ENCODE measurements at places on chromosomes 6 and 20.

- no peak for DNase-seq
These were observed 97.5 kb downstream of the DLL1 start for GRCh38 chr6:170193326-170193821.

DNA sequence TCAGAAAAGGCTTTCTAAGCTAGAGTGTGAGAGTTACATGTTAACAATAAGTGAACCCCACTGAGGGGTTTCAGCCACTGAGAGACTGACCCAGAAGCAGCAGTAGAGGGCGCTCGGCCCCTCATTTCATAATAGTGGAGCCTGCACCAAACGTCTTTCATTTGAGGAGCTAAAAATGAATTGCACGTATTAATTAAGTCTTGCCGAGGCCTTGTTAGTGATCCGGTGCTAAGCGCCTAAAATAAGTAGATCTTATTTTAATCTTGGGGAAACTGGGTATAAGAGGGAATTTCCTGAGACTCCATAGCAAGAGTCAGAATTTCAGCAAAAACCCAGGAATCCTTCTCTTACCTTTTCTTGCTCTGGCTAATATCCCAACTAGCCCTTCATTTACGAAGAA is 209.7 kb downstream of the FARS2 start:
- no peak for DNase-seq

GRCh38 chr6:13496513-13497190 is 9.3 kb upstream of the GFOD1 start:
- DNase-seq, result no peak

GRCh38 chr6:1382883-1383728 is 6.3 kb upstream of the FOXF2 start:
- no peak for DNase-seq

DNA sequence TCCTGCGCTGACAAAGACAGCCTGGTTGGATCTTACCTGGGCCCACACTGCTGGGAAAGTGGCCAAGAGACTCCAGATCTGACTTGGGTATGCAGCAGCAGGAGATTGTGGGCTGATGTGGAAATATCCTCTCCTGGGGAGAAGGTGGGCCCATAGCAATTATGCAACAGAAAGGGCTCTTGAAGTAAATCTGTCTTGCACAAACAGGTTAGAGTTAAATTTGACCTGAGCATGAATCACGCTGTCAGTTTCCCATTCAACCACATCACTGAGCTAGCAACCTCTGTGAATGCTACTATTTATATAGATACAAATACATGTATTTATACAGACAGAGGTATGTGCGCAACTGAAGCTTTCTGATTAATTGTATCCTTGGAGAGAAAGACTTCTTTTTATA is 28.3 kb upstream of the PDYN start:
- DNase-seq, result no peak

DNA sequence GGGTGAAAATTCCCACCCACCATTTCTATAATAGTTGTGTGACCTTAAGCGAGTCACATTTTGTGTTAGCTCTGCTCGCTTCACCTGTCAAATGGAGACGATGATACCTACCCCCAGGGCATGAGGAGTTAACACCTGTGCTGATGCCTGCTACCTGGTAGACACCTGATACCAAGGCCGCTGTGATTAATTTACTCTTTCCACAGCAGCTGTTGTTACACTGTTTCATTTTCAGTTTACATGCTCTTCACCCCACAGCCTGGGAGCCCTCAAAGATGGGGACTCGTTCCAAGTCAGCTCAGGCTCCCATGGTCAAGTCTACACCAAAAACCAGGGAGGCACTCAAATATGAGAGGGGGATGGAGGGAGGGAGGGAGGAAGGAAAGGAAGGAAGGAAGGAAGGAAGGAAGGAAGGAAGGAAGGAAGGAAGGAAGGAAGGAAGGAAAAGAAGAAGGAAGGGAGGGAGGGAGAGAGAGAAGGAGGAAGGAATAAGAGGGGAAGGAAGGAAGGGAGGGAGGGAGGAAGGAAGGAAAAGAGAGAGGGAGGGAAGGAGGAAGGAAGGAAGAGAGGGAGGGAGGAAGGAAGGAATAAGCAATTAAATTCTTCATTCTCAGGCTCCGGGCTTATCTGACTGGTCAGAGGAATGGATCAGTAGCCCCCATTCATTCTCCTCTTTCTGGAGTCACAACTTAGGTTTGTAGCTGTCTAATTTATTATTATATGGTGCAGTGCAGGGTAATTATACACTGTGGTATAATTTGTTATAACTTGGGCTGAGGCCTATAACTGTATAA is 40.9 kb downstream of the PDYN start:
- DNase-seq, result no peak

DNA sequence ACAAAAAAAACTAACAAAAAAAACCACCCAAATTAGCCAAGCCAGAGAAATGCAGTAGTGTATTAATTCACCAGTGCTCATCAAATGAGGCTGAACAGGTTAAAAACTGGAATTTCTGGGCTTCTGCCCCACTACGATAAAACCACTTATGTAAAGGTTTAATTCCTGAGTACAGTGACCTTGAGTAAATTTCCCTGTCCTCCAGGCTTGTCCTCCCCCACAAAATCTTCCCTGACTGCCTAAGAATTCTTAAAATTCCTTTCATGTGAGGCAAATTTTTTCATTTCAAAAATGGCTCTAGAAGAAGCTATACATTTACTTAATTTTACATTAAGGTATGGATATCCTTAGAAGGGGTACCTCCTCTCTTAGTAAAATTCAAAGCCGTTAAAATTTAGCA is 80.1 kb upstream of the ID4 start:
- no peak for DNase-seq

- DNase-seq, result no peak
These were observed 55.4 kb upstream of the TBXT start for GRCh38 chr6:166223079-166223478.

GRCh38 chr20:38034108-38034649 is 633 bp downstream of the RPRD1B start:
- DNase-seq, result no peak

- no peak for DNase-seq
These were observed 39.0 kb downstream of the BCKDHB start for GRCh38 chr6:80145509-80145908.

GRCh38 chr20:22696759-22697158 is 112.4 kb upstream of the FOXA2 start:
- DNase-seq, result no peak

GRCh38 chr20:40714109-40714508 is 25.1 kb upstream of the MAFB start:
- DNase-seq, result no peak

DNA sequence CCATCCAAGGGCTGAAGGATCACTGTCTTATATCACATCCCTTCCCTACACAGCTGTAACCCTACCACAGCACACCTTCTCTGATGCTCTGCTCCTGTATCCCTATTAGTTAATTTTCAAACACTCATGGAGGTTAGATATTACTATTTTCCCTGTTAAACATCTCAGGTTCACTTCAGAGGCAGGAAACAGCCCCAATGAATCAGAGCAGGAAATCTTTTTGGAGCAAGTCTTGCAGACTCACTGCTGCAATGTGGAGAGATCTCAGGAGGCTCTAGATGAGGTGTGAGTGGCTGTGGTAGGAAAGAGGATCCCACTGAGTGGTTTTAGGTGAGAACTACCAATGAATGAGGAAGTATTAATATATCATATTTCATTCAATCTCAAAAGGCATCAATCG is 19.7 kb upstream of the HTR1B start:
- no peak for DNase-seq

DNA sequence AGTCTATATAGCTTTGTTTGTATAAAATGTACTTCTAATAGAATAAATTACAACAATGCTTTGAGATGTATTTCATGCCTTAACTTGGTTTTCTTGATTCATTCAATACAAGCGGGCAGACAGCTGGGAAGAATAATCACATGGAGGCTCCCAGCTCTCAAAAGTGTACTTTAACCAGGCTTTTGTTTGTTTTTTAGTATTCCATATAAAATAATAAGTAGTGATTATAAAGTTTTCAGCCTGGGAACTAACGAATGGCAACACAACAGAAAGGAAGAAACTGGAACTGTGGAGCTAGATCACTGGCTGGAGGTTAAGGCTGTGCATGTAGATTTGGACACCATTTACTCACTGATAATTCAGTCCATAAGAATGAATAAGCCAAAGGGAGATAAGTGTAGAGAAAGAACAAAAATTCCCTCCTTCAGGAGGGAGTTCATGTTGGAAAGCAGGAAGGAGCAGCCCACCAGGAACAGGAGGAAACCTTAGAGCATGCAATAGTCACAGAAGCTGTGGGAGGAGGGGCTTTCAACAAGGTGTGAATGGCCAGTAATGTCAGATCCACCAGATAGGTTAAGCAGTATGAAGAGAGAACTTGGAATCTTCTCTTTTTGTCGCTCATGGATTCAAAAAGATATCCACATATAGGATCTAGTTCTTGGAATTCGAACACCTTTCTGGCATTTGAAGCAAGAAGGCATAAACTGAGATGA is 41.2 kb upstream of the SLC35D3 start:
- DNase-seq, result no peak

DNA sequence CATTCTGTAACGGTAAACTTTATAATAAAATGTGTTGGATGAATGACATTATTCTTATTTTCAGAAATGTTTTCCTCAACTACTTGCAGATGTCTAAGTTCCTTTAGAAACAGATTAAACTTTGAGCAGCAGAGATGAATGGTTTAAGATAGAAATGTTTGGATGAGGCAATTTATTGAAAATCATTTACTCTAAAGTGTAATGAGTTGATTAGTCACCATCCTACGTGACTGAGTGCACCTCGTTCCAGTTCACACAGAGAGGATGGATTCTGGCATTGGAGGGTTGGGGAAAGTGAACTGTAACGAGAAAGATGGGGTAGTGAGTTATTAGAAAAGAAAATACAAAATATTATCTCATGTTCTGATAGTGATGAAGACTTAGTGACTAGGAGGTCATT is 28.7 kb downstream of the SMPDL3A start:
- no peak for DNase-seq

DNA sequence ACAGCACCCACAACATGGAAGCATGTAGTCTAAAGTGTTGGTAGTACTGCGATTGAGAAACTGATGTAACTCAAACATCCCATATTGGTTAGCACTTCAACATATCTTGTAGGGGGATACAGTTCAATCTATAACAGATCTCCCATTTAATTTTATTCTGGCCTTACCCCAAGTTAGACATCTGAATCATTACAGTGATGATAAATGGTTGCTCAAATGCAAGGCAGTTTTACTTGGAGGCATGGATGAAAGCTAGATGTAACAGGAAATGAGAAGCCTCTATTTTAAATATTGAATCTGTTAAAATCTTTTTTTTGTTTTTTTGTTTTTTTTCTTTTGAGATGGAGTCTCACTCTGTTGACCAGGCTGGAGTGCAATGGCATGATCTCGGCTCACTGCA is 44.2 kb upstream of the FAM50B start:
- no peak for DNase-seq

DNA sequence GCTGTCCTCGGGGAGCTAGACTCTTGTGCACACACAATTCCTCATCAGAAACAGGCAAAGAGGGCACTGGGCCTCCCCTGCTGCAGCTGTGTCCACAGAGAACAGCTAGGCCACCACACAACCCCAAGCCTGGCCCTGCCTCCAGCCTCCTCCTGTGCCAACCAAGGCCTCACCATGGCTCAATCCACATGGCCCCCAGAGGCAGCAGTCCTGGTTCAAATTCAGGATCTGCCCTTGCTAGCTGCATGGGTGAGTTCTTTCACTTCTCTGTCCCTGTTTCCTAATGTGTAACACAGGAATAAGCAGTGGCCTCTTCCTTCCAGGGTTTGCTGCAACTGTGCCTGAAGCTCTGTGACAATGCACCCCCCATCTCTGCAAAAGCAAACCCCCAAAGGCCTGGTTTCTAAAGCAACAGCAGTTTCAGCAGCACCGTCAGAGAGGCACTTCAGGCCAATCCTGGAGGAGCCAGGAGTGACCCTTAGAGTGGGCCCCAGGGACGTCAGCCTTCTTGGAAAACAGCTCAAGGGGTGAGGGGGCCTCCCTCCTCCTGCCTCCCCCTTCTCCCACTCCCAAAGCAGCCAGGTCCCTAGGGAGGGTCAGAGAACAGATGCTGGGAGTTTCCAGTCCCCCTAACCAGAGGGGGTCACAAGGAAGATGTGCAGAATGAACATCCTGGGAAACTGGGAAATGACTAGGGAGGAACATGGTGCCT is 2.2 kb downstream of the ADISSP start:
- DNase-seq, result no peak

GRCh38 chr6:135675862-135676261 is 175.6 kb upstream of the PDE7B start:
- no peak for DNase-seq

GRCh38 chr6:125904871-125905270 is 51.7 kb upstream of the HINT3 start:
- no peak for DNase-seq

DNA sequence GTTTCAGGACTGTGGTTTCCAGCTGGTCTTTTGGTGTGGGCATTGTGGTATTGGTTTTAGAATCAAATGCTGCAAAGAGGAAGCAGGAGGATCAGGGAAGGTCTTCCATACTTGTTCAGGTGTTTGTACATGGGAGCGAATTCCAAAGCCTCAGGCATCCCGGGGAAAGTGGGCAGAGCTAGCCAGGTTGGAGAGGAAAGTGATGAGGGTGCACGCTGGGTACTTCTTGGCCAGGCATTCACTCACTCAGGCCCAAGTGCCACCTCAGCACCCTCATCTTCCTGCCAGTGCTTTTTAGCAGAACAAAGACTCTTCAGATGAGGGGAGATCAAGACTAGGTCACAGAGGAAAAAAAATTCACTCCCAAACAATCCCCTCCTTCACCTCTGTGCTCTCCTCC is 241.1 kb upstream of the TBX18 start:
- no peak for DNase-seq

GRCh38 chr6:157086632-157087031 is 236.7 kb downstream of the TMEM242 start:
- no peak for DNase-seq

- no peak for DNase-seq
These were observed 78.0 kb downstream of the DLGAP4 start for GRCh38 chr20:36384022-36384619.

DNA sequence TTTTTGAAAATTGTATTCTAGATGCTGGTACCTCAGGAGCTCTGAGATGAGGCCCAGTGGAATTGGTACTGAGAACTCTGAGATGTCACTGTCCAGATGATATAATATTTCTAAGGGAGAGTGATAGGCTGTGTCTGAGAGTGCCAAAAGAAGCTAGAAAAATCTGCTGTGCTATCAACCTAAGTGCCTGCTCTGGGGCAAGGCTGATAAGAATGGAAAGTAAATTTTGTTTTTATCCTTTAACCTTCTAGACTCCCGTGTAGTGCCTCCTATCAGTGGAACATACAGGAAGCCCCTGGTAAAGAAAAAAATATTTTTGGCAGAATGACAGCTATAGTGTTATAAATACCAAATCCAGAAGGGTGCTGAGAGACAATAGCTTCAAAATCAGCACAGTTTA is 348.2 kb downstream of the TFAP2B start:
- DNase-seq, result no peak
